ENCODE measurements at places on chromosomes 1 and 21.
A peak's percentile ranks its signal among the peaks of the same experiment; 100 is the strongest.

- no peak for DNase-seq
Observed at GRCh38 chr1:223631473-223631872, 34.0 kb downstream of the CAPN8 start.

DNA sequence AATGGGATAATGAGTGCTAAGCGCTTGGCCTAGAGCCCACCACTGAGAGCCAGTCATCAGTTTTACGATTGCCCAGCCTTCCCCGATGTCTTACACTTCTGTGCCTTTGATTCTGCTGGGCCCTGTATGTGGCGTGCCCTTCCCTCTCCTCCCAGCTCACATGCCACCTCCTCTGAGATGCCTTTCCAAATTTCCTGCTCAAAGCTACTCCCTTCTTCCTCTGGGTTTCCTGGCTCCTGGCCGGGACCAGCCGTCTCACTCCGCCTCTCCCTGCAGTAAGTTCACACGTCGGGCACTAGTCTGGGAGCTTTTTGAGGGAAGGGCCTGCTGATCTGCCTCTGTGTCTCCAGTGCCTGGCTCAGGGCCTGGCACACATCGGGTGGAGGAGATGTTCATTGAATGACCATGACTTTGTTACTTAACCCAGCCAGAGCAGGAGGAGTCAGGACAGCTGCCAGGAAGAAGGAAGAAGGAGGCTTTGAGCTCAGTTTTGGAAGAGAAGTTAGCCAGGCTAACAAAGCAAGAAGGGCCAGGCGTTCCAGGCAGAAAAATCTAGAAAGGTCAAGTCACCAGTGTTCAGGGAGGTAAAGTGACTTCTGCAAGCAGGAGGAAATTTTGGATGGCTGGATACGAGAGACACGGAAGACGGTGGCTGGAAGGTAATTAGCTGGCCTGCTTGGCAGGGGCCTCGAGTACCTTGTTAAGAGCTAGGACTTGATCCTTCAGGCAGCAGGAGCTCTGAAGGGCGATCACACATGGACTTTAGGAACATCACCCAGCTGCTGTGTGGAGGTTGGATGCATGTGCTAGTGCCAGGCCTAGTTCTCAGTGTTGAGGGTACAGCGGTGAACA is 63.6 kb downstream of the EPHB2 start:
- DNase-seq, result peak; percentile 49

- no peak for DNase-seq
Observed at GRCh38 chr1:27878039-27878438, 5.7 kb downstream of the THEMIS2 start.

DNA sequence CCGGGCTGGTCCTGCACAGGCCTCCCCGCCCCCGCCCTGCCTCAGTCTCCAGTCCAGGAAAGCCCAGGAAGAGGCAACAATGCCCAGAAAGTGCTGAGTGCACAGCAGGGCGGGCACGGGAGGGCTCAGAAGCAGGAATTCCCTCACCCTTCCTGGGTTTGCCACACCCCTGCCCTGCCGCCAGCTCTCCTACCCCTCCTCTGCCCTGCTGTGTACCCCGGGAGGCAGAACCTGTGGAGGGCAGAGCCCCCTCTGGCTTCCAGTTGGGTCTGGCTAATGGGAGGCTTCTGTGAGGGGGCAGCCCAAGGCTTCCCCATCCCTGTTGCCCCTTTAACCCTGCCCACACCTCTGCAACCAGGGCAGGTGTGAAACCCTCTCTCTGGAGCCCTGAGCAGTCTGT is 47.5 kb upstream of the CSF3R start:
- DNase-seq, result no peak

DNA sequence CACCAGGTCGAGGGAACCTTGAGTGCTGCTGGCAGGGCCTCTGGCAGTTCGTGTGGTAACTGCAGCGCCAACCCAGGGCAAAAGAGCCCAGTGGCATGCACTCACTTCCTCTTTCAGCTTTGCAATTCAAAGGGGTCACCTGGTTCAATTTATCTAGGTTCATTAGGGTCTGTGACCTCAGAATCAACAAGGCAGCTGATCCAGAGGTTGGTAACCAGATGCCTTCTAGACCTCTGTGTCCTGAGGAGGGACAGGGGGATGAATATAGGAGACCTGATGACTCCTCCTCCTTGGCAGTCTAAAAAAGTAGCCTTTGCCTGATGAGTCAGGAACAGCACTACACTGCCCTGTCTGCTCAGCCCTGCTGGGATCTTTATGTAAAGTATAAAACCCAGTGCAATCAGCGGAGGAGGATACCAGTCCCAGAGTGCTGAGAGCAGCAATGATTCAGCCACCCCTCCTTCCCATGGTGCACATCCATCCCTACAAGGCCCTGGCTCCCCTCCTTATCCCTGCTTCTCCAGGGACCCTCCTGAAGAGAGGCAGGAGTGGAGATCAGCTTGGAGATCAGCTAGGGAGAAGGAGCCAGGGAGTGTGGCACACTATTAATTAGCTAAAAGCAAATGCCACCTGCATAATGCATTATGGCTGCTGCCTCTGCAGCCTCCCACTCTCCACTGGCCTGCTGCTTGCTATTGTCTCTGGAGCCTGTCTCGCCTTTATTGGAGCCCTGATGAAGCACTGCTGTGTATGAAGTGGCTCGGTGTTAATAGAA is 11.2 kb upstream of the FMOD start:
- no peak for DNase-seq

DNA sequence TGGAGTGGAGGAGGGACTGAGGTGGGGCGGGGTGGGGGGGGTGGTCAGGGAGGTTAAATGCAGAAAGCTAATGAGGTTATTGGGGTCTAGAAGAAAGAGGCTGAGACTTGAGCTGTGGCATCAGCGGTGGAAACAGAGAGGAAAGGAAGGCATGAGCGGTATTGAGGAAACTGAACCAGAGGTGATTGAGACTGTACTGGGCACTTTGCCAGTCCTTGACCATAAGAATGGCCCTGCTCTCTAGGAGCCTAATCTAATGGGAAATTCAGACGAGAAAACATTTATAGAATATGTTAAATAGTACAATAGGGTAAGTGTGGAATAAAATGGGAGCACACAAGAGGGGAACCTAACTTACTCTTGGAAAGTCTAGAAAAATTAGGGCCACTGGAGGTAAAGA is 23.7 kb downstream of the SLC44A3 start:
- DNase-seq, result no peak

DNA sequence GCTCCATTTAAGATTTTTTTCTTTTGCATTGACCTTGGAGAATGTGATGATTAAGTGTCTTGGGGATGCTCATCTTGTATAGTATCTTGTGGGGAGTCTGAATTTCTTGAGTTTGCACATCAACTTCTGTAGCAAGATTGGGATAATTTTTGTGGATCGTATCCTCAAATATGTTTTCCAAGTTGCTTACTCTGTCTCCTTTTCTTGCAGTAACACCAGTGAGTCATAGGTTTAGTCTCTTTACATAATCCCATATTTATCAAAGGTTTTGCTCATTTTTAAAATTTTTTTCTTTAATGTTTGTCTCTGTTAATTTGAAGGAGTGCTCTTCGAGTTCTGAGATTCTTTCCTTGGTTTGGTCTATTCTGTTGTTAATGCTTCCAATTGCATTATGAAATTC is 41.7 kb upstream of the ANGPTL1 start:
- no peak for DNase-seq

DNA sequence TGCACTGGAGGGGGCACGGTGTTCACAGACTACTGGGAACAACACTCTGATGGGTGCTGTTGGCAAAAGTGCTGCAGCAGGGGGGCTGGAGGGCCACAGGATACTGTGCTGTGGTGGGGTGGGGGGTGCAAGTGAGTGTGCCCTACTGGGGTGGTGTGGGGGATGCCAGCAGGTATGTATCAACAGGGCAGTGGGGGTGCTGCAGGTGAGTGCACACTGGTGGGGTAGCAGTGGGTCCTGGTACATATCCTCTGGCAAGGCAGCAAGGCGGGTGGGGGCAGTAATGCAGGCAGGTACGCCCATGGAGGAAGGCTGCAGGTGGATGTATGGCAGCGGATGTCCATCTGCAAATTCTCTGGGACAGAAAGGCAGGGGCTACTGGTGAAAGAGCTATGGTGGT is 48.8 kb upstream of the CD53 start:
- no peak for DNase-seq

GRCh38 chr1:192959657-192960186 is 99.4 kb downstream of the UCHL5 start:
- no peak for DNase-seq

GRCh38 chr1:32877211-32878110 is 6.7 kb upstream of the FNDC5 start:
- DNase-seq, result no peak

- no peak for DNase-seq
Observed at GRCh38 chr1:41800311-41800829, 118.4 kb downstream of the HIVEP3 start.

DNA sequence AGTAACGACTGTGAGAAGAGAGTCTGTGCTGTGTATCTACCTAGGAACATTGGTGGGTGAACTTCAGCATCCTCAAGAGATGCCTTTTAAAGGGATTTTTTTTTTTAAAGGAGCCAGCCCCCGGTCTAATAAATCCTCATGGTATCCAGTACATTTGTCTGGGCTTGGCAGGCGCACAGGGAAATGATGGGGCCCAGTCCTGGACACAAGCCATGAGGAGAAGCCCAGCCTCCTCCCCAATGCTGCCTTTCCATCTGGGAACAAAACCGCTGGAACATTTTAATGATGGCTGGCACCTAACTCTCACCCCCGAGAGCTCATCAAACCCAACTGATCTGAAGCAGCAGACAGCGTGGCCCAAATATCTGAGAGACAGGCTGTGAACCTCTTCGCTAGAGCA is 64.2 kb downstream of the ACOT7 start:
- no peak for DNase-seq

DNA sequence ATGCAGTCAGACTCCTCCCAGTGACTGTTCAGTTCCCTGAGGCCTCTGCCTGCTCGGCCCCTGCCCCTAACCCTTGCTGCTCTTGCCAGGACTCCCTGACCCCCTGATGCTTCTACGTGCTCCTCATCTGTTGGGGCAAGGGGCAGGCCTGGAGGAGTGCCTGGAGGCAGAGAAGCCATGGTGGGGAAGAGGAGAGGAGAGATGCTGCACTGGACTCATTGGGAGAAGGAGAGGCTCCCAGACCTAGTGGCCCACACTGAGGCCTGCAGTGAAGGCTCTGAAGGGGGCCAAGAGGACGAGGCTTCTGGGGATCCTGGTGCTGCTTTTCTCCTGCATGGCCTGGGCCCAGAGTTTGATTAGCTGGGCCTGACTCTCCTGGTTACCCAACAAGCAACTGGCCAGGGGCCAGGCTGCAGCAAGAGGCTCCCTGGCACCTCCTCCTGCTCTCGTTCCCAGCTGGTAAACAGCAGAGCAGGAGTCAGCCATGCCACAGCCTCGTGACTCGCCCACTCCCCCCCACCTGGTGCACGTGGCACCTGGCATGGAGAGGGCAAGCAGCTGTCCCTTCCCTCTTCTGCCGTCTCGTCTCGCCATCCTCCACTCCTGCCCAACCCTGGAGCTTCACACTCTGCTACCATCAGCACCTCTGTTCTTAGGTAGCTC is 847 bp upstream of the RORC start:
- peak; percentile 19 for DNase-seq

DNA sequence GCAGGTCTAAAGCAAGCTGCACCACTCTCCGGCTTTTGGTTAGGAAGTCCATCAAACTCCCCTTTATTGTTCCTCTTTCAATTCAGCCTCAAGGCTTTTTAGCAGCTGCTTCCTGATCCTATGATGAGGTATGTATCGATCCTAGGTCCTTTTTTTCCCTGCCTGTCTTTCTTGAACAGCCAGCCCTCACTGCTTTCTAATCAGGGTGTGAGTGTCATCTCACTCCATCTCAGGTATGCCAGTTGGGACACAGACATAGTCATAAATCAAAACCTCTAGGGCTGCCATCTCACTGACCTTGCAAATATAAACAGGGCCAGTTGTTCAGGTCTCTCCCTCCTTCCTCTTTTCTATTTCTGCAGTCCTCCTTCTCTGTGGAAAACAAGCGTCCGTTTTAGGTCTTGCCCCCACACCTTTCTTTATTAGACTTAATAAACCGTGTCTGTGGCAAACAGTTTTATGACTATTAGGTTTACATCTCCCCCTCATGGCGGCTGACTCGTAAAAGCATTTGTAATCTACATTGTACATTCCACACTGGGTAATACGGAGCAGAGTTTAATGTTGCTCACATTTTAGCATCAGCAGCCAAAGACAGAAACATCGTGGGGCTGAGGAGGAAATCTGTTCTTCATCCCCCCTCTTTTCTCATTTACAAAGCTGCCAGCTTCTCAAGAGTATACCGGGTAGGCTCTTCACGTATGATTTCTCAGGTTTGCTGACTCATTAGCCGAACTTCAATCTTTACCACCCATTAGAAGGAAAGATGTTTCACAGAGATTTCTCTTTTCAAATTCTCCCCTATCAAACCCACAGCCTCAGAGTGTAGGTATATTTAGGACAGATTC is 11.6 kb downstream of the STYXL2 start:
- no peak for DNase-seq

DNA sequence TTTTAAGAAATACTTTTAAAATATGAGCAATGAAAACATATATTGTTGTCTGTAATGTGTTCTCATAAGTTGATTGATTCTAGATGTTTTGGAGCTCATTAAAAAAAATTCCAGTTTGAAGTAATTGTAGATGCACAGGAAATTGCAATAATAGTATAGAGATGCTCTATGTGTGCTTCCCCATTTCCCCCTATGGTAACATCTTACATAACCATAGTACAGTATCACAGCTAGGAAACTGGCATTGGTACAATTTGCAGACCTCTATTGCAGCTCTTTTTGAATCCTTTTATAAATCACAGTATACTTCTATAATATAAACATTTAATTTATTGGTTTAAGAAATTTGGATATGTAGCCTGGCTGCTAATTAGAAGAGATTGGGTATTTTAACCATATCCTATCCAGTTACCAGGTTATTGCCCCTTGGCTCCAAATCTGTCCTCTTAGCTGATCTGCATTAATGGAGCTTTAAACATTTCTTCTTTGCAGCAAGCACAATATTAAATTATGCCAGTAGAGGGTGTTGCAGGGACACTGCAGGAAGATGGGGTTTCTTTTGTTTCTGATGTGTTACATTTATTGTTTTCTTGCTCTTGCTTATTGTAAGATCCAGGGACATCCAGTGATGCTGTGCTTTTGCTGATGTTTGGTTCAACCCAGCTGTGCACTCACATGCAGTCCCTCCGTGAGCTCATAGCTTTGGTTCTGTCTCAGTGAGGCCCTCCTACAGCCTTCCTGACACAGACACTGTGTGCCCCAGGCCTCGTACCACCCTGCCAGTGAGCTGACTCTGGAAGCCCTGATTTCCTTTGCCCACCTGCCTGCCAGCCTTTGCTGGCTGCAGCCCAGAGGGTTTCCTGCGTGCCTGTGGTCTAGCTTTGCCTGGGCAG is 103.3 kb downstream of the RABGAP1L start:
- DNase-seq, result peak; percentile 17

GRCh38 chr1:195717651-195718050 is 890.6 kb downstream of the KCNT2 start:
- DNase-seq, result no peak

DNA sequence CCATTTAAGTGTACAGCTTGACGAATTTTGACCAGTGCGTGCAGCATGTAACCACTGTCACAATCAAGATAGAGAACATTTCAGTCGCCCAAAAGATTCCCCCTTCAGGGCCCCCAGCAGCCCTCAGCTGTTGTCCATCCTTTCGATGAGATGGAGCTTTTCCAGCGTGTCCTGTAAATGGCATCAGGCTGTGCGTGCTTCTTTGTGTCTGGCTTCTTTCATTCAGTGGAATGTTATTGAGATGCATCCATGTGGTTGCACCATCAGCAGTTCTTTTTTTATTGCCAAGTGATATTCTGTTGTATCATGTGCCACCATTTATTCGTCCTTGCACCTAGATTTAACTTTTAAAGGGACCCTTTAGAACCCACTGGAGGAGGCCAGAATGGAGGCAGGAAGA is 21.9 kb downstream of the UBE2Q1 start:
- DNase-seq, result no peak

All from GM04503 (cell line).